Left kidney (tissue), 8 donors: ENCODE measurements at places on chromosomes 13 and 19.

- DNase-seq: no peak
Measured at GRCh38 chr13:97757807-97758206, 195.7 kb upstream of the IPO5 start.

DNA sequence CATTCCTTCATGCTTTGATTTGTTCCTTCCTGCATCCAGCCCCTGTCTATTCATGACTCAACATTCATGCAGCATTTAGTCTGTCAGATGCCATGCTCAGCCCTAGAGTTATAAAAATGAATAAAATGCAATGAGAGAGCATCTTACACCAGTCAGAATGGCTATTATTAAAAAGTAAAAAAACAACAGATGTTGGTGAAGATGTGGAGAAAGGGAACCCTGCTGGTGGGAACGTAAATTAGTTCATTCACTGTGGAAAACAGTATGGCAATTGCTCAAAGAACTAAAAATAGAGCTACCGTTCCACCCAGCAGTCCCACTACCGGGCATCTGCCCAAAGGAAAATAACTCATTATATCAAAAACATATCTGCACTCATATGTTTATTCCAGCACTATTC, 70.0 kb upstream of the GTF3A start:
- DNase-seq: no peak

DNA sequence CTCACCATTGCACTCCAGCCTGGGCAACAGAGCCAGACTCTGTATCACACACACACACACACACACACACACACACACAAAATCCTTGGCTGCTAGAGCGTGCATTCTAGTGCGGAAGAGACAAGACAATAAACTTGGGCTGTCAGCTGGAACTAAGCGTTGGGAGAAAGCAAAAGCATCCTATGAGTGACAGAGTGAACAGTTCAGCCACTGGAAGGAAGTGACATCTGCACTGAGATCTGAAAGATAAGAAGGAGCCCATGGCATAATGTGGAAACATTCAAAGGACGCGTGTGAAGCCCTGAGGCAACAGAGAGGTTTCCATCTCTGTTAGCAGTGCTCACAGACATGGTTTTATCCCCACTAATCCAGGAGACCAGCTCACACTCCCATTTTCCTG, 3.5 kb upstream of the SLC1A5 start:
- DNase-seq: peak; percentile 25

DNA sequence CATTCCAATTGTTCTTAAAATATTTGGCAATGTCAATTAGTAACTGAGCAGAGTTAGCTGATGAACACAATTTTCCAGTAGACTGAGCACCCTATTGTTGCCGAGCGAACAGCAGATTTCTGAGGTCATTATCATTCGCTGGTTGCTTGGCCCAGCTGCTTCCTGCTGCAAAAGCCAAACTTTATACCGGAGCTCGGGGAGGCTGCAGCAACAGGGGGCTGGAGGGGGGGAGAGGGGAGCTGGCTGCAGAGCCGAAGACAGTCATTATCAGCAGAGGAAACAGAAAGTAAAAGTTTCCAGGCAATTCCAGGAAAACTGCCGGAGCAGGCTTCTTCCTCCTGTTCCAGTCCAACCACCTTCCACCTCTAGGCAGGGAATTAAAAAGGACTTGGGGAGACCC, 77.9 kb downstream of the ZNF536 start:
- DNase-seq: peak; percentile 57

DNA sequence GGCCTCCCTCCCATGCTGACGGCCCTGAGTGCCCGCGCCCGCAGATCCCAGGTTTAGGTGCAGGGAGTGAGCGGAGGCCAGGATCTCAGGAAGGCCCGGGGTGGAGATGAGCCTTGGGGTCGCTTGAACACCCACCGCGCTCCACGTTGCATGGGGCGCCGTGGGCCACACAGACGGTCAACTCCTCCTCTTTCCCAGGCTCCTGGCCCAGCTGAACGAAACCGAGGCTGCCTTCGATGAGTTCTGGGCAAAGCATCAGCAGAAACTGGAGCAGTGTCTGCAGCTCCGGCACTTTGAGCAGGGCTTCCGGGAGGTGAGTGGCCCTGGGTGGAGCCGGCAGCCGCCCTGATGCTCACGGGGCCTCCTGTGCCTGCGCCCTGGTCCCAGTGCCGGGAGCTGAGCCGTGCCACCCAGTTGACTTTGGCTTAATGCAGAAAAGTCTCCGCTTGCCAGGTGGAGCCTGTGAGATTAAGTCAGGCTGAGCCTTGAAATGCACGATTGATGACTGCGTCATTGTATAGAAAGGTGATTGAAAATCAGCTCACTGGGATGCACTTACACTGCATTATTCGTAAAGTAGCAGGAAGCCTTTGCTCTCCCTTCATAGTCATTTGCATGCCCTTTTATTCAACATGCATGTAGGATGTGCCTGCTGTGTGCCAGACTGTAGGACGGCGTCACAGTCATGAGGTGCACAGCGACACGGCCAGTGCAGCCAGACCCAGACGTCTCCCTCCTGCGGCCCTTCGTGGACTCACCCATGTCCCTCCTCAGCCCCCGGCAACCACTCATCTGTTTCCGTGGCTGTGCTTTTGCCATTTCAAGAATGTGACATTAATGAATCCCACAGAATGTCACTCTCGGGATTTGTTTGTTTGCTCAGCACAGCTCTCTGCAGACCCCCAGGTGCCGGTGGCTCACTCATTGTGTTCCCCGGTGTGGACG, 35.5 kb upstream of the F7 start:
- no peak for DNase-seq

DNA sequence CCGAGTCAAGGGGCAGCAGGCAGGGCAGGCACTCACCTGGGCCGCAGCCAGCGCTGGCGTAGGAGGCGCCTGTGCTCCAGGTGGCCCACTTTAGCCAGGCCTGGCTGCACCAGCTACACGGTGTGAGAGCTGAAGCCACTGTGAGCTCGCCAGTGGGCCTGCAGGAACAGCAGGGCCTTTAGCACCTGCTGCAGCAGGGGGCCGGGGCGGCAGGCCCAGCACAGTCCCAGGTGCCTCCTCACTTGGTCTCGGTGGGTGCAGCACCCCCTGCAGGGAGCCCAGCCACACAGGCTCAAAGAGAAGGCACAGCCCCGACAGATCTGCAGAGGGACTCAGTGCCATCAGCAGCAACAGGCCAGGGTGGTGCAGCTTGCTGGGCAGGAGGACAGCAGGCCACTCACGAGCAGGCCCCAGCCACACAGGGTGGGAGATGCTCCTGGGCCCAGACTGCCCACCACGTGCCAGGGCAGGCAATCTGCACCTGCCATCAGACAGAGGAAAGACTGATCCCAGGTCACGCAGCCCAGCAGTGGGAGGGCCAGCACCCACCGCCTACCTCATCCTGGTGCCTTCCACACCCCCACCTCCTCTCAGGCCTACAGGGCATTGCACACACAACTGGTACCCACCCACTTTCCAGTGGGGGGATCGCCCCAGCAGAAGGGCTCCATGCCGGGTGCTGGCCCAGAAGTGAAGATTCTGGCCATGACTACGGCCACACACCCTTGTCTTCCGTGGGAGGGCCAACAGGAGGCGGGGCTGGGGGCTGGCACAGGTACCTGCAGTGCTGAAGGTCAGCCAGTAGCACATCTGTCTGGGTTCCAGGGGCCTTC, 15.8 kb downstream of the ARHGAP33 start:
- DNase-seq: no peak

DNA sequence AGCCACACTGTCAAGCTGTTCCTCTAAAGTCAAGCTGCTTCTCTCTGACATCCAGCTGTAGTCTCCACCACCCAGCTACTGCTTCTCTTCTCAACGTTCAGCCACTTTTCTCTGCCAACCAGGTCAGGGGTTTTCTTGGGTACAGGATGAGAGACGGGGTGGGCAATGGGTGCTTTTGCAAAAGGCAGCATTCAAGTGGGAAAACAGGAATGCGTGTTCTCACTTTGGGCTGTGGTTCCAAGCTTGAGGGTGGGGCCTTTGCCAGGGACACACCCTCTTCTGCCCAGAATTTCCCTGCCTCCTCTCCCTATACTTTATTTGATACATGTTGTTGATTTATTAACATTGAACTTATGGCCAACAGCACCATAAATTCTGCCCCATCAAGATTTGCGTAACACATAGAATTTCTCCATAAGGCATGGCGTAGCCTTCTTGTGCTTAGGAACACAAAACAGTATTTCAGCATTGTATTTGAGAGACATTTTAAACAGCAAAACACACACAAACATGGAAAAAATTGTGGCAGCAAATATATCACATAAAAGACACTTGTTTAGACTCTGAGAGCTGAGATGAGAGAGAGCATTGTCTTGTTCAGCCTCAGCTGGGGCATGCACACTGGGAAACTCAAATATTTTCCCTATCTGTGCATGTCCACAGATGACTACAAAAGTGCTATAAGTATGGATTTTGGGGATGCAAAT, 392.8 kb downstream of the SLITRK6 start:
- DNase-seq: no peak

DNA sequence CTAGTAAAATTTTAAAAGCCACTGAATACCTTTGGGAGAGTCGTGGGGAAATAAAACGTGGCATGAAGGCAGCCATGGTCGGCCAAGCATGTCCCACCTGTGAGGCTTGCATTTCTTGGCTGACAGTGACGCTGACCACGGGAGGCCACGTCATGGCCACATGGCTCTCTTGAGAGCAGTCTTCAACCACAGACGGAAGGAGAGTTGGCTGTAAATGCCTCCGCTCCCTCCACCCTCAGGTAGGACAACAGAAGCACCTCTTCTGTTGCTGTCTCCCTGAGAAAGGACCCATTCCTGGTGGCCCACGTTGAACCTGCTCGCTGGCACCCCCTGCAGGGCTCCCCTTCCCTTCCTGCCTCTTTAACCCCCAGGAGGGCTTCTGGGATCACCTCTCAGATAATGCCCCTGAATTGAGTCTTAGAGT, 10.6 kb upstream of the LRRC25 start:
- no peak for DNase-seq

DNA sequence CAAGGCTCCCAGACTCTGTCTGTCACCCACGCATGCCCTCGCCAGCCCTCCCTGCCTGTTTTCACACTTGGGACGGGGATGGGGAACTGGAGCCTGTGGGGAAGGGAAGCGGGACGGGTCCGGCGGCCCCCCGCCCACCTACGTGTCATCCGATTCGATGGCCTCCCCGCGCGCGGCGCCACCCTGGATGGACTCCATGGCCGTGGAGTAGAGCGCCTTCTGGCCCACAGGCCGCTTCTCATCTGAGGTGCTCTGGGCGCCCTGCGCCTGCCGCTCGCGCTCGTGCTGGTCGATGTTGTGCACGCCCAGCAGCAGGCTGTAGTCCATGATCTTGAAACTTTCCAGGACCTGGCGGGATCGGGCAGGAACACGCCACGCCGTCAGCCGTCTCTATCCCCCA, 25.1 kb upstream of the CACTIN start:
- no peak for DNase-seq

DNA sequence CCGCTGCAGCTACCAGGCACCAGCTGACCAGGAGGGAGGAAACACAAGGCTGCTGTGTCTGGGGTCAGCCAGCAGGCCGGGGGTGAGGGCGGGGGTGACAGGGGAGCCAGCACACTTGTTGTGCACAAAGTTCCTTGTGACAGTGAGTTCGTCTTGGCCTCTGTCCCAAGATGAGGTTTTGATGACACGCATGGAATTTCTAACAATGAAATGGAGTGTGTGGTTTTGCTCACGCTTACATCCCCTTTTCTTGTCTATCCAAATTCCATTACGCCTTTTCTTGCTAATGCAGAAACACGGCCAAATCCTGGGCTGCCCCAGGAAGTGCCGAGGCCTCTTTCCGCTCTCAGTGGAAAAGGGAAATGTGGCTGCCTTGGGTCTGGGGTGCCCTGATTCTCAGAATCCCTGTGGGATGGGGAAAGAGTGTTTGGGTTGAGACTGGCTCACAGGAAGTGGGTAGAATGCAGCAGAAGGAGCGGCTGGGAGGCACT, 73.8 kb downstream of the GADD45B start:
- no peak for DNase-seq

DNA sequence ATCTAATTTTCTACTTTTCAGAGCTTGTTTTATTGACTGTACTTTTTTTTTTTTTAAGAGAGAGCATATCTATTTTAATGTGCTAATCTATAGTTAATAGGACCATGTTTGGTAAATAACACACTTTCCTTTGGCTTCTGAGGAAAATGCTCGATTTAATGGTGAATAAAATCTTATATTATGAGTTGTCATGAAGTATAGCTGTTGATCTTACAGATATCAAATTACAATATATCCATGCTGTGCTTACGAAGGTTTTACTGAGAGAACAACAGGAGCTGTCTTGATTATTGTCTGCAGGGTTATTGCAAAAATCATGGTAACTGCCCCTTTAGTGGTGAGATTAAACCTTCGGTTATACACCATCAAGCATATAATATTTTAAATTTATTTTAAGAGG, 29.6 kb downstream of the URI1 start:
- no peak for DNase-seq

- peak; percentile 46 for DNase-seq
Measured at GRCh38 chr13:39350461-39350881, 252.5 kb downstream of the LHFPL6 start.

DNA sequence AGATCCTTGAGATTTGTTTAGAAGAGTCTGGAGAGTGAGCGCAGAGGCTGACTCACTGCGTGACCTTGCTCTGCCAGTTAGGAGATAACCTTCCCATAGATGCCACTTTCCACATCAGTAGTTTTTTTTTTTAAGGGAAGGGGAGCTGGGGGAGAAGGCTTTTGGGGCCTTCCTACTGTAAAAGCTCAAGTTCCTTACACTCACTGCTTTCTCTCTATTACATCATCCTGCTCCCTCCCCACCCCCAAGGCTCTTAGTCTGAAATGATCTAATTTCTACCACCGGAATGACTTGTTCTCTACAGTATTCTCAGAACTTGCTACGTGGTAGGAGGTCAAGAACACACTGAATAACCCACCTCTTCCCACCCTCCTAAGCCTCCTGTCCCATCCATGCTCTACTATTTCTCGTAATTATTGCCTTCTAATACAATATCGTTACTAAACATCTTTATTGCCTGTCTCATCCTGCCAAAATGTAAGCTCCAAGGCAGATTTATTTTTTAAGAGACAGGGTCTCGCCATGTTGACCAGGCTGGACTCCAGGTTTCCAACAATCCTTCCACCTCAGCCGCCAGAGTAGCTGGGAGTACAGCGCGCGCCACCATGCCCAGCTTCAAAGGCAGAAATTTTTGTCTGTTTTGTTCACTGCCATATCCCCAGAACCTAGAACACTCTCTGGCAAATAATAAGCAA, 1.2 kb downstream of the LONP1 start:
- no peak for DNase-seq

GRCh38 chr19:49912965-49913685, 15.9 kb upstream of the ATF5 start:
- DNase-seq: no peak

GRCh38 chr13:107170270-107170931, 602.5 kb upstream of the ARGLU1 start:
- DNase-seq: no peak

DNA sequence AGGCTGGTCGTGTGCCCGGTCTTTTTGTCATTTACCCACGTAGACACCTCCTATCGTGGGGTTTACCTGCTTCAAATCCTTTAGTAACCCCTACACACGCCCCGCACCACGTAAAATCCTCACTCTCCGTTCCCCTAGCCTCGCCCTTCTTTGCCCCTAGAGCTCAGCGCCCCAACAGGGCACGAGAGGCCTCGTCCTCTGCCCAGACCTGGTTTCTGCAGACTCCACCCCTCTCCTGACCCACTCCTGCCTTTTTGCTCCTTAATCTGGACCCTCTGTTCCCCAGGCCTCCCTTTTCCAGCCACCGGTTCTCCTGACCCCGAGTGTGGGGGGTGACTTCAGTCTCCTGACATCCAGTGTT, 412 bp downstream of the ZNF528 start:
- DNase-seq: no peak

GRCh38 chr19:17335575-17335974, 920 bp upstream of the ANO8 start:
- DNase-seq: no peak

GRCh38 chr13:30105381-30105780, 202.0 kb downstream of the KATNAL1 start:
- DNase-seq: no peak
